ENCODE measurements at places on chromosomes 1 and 21. TPM values are rescaled to one million over a fixed set of nuclear protein-coding genes. Genes with fewer than 3 reads are reported as not detected.

DNA sequence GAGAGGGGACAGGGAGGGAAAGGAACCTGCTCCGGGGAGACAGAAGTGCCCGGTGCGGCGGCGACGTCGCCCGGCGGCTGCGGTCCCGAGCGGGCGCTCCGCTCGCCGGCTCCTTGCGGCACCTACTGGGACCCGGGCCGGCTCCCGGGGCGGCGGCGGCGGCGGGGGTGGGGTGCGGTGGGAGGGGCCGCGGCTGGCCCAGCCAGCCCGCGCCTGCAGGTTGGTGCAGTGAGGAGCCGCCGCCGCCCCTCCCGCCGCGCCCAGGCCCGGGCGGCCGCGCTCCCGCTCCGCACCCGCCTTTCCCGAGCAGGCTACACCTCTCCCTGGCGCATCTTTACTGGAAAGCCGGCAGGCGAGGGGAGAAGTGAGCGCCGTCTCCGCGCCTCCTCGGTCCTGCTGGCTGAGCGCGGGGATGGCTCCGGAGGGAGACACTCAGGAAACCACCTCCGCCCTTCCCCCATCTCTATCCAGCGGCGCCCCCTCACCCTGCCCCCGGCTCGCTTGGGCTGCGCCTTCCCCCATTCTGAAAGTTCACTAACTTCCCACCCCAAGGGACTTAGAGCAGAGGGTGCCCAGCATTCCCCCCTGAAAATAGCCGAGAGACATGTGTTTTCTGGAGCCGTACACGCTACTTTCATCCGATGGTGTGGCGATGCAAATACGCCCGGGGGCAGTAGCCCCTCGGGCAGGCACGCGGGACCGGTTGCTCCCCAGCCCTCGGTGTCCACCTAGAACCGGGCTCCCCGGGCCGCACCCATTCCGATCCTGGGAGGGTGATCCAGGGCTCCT, at the start of gene PLD5:
TSS of gene PLD5 (minus strand) at position 127 of the 789 bp plus-strand sequence.
- no peak for DNase-seq

- DNase-seq: no peak
Observed at GRCh38 chr1:1308756-1309250, 406 bp downstream of the PUSL1 start.

GRCh38 chr1:16017461-16018303, at the start of gene HSPB7:
Gene HSPB7, minus strand, starts transcription at chr1:16018043. Its CDS starts 80 bp downstream, at chr1:16017963.
- DNase-seq: no peak

DNA sequence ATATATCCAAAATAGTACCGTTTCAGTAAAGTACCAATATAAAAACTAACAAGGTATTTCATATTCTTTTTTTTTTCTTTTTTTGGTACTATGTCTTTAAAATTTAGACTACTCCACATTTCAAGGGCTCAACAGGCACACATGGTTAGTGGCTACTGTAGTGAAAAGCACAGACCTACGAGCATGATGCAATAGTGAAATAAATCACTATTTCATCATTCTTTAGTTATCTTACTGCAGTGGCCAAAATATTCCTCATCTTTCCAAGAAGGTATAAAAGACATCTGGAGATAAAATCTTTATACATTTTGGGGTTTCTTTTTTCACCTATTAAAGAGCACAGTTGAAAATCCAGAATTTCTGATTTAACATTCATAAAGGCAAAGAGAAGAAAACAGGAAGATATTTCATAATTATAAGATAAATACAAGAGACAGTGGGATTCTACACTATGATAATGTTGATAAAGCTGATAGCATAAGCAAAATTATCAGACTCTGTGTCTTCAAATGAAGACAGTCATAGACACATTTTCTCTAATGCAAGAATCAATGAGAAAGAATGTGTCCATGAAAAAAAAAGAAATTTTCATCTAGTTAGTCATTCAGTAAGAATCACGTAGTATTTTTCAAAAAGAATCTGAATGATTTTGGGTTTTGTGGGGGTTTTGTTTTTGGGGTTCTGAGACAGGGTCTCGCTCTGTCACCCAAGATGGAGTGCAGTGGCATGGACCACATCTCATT, 41.9 kb downstream of the CEP170 start:
- DNase-seq: no peak

The CELSR2 gene
- 3.1 TPM for total RNA-seq

DNA sequence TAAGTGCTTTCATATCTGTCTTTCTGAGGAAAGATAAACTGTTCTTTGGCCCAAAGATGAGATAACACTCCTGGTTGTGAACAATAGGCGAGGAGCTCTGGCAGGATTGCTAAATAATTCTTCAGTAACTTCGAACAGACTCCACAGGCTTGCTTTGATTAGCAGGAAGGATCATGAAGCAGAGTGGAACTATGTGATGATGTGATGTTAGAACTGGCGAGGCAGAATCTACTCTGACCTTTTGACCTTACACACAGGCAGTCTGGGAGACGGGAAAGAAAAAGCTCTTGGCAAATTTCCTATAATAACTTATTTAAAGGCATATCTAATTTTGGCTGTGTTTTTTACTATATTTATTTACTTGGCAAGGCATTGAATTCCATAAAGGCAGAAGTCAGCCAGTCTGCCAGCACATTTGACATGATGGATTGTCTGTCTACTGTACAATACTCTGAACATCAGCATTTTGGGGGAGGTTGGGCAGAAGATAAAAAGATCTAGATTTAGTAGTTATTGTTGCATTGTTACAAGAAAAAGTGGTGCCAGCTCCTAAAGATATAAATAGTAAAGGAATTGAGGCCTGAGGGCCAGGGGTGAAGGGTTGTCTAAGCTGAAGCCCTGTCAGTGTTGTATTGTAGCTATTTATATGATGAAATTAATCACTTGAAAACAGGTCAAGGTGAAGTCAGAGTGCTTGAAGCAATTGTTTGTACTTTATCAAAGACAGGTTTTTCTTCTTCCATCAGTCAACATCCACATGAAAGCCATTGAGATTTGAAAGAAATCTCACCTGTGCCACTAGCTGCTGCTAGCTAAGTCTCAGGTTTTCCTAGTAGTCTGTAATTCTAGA, 708.8 kb downstream of the LTN1 start:
- DNase-seq: peak; percentile 40

The WNT2B gene
- 0.11 TPM for total RNA-seq

DNA sequence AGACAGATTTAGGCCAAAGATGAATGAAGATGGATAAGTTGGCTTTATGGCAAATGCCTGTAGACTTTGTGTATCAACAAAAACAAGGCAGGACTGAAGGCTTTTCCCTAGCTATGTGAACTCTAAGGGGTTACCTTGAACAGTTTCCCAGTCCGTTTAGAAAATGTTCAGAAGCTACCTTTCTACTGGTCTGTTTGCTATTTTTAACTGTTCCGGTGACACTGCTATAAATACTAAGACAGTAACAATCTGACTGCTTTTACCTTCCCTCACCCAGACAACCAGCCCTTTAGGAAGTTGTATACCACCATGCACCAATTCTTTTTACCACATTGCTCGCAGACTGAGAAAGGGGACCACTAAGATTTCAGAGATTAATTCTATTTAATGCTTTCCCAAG, 102.2 kb downstream of the PHTF1 start:
- DNase-seq: no peak

DNA sequence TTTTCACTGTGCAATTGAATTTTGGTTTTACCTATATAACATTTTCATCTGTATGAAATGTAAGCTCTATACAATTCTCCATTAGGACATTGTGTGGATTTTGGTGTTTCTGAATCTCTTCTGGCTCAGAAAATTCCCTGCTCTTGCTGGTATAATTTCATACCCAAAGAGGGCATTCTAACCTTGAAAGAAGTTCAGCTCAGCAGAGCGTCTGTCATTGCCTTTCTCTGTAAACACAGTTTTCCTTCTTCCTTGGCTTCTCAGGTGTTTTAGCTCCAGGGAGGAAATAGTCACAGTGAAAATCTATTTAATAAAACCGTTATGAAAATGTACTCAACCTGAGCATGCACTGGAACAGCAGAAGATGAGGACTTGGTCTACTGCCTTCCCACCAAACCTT, 16.0 kb downstream of the DISC1 start:
- DNase-seq: no peak

DNA sequence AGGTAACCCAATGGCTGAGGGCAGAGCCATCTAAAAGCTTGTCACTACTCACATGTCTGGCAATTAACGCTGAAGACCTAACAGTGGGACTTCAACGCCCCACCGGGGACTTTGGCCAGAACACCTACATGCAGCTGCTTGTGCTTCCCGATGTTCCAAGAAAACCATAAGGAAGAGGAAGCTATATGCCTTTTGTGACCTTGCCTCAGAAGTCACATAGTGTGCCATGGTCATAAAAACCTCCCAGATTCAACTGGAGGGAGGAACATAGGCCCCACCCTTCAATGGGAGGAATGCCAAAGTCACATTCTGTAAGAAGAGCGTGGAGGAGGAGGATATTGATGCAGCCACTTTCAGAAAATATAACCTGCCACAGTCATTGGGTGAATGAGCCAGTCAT, 147.8 kb upstream of the MAGI3 start:
- no peak for DNase-seq

DNA sequence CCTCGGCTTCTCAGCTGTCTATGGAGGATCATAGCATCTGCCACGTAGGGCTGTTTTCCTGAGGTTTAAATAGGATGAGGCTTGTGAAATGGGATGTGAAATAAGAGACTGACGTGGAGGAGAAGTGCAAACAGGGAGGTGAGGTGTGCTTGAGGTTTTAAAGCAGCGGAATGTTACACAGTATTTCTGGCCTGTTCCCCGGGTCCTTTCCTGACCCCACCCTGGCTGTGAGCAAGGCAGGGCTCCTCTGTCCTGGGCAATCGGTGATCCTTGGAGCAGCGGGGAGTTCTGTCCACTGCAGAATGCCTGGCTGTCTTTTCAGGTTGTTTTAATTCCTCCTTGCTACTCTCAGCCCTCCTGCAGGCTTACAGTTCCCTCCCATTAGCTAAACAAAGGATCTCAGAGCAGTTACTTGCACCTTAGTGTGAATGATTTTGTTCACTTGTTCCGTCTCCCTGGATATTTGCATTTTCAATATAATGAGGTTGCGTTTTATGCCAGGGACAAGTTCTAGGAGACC, 38.6 kb downstream of the LHX4 start:
- no peak for DNase-seq

DNA sequence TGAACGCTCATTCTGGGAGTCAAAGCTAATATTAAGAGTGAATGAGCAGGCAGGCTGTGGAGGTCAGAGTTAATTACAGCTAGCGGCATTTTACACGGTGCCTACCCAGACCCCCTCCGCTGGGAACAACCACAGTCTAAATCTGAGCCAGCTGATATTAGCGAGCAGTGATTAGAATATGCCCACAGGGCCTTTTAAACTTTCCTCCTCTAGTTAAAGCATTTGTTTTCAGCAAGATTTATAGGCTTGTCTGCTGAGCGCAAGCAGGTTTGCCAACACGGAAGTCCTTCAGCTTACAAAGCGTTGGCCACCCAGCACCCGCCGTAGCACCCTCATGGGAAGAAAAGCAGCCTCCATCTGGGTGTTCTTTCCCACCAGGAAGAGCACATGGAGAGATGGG, 72.1 kb downstream of the LMX1A start:
- no peak for DNase-seq

DNA sequence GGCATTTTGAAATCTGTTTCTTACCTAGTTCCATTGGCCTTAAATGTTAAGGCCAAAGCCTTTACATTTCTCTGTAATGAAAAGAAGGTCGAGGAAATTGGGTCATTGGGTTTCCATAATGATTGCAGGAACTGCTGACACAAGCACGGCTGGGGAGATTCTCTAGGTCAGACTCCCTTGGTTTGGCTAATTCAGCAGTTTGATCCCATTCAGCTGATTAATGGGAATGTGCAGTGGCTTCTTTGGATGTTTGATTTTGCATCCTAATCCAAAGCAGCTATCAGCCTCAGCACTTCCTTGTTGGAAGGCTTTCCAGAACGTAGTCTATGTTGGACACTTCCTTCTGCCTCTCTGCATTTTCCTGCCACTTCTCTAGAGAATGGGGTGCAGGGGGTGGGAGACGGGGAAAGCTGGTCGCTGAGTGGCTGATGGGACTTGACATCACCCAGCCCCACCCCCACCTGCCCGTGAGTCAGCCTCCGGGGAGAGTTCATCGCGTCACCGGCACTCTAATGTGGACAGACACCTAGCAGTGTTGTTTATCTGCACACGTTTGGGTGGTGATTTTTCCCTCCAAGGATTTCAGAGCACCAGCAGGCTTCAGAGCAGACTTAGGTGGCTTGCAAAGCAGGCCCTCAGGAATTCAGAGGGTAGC, 5.4 kb downstream of the PSEN2 start:
- DNase-seq: no peak

The DNAI4 gene
- total RNA-seq: 0.04 TPM

DNA sequence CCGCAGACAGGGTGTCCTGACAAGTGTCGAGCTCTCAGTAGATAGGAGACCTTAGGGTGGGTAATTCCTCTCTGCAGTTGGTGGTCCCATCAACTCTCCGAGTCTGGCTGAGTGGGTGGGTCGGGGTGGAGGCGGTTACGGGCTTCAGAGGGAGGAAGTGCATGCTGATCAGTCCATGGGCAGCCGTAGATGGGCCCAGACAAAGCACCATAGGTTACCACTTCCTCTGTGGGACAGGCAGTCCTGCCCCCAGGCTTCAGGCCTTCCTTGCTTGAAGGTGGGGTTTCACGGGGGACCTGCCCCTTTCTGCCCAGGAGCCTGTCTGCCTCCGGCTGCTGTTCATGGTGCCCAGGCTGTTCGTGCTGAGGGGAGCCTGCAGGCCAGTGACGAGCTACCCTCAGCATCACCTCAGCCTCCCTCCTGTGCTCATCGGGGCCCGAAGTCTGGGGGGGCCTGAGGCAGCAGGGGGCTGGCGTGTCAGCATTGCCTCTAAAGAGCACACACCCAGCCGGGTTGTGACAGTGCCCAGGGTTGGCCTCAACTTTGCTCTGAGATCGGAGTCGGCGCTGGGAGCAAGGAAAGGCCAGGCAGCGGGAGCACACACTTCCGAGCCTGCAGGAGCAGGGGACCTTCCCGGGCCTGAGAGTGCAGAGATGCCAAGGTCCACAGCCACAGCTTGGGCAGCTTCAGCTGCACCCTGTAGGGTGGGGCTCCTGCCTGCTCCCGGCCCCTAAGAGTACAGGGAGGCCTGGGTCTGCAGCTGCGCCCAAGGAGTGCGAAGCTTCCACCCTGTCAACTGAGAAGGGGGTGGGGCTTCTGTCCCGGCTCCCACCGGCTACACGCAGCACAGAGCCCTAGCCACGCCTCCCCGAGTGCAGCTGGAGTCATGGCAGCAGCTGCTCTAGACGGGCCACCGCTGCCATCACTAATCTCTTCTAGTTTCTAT, 225.4 kb upstream of the NRIP1 start:
- DNase-seq: peak; percentile 22

DNA sequence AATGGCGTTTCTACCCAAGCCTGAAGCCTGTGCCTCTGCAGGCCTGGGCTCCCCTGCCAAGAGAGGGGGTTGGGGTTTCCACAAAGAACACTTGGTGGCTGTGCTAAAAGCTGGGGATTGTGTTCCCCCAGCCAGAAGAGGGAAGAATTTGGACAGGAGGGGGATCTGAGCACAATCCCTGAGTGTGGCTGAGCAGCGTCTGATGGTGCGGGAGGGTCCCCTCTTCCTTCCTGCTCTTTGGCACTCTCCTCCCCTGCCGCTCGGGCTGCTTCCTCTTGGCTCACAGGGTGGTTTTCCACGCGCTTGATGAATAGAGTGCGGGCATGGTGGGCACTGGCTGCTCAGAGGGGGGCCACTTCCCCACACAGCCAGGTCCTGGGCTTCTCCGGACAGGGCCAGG, 3.7 kb downstream of the GPR37L1 start:
- DNase-seq: no peak

- no peak for DNase-seq
Observed at GRCh38 chr1:24535021-24535424, 20.9 kb upstream of the NCMAP start.

GRCh38 chr1:32748348-32748747, 45.8 kb upstream of the SYNC start:
- DNase-seq: no peak

Data from HepG2 (cell line).